Activated T-helper 1 cell treated with anti-CD3 and anti-CD28 coated beads, Interleukin-2, amount 50 U/mL, for 16 hours (primary cell): ENCODE measurements at places on chromosomes 4 and X.

- no peak for DNase-seq
Measured at GRCh38 chrX:151929126-151929525, 16.4 kb downstream of the MAGEA4 start.

DNA sequence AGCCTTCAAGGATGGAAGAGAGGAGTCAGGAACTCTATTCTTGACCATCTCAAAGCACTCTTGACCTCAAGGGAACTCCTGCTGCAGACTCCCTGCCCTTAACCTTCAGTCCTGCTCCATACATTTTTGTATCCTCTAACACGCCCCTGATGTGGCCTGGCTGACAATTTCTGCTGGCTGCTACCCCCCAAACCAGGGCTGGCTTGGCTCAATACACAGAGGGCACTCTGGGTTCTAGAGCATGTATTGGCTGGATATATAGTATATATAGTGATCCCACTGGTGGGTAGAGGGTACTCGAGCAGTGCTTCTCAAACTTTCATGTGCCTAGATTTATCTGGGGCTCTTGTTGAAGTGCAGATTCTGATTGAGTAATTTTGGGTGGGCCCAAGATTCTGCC is 101.9 kb downstream of the SMIM20 start:
- no peak for DNase-seq

DNA sequence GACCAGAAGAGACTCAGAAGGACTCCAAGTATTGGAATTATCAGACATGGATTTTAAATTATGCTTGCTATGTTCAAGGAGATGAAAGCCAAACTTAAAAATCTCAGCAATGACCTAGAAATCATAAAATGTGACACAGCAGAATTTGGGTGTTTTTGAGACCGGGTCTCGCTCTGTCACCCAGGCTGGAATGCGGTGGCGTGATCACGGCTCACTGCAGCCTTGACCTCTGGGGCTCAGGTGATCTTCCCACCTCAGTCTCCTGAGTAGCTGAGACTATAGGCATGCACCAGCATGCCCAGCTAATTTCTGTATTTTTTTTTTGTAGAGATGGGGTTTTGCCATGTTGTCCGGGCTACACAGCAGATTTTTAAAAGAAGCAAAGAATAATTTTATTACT is 12.7 kb downstream of the TAB3 start:
- DNase-seq: no peak

- no peak for DNase-seq
Measured at GRCh38 chr4:152864361-152864760, 71.8 kb upstream of the FHDC1 start.

GRCh38 chrX:134470013-134470412 is 10.0 kb downstream of the HPRT1 start:
- DNase-seq: no peak

DNA sequence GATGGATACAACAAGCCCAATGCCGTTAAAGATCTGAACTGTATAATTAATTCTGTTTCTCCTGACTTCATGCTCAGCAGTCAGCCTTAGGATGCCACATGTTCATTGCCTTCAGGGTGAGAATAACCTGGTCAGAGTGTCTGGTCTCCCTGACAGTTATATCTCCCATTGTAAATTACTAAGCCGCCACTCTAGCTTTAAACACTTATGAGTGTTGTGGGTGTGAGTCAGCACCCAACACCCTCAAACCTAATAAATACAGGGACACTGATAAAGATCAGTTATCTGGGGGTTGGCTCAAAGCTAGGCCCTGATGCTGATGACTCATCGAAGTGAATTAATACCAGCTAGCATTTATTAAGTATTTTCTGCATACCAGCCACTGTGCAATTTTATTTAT is 64.9 kb upstream of the DYNLT3 start:
- DNase-seq: no peak
